ENCODE measurements at places on chromosomes 3 and 15.

DNA sequence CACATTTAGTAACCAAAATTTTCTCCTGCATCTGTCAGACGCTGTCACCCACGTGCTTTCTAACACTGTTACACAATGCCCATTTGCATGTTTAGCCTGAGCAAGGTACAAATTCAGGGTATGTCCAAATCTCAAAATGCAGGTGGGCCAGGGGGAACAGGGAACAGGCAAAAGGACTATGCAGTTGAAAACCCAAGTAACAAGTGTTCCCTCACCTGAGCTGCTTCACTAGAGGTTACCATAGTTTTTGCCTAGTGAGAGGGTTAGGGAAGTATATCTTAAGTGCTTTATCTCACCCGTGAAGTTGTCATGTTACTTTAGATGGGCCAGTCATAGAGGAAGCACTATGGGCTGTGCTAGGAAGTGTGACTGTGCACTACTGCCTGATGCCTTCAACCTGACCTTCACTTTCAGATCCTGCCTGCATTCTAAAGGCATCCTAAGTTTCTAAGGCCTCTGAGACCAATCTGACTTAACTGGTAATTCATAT lies 6.0 kb upstream of the TMEM87A start:
- no peak for DNase-seq

GRCh38 chr15:96274698-96275097 lies 55.8 kb upstream of the NR2F2 start:
- DNase-seq = no peak

DNA sequence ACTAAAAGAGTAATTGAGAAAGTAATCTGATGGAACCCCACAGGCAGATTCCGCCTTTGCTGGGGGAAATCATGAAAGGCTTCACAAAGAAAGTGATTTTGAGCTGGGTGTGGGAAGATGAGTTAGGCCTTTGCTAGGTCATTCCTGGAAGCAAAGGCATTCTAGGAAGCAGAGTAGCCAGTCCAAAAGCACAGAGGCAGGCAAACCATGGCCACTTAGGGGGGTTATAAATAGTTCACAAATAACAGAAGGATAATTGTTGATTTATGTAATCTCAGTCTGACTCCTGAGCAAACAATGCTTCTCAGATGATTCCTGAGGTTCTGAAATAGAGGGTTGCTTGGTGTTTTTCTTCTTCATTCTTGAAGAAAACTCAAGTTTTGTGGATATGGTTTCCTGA lies 576.3 kb downstream of the NTRK3 start:
- no peak for DNase-seq

GRCh38 chr3:120569222-120570057 lies 26.7 kb upstream of the NDUFB4 start:
- no peak for DNase-seq

GRCh38 chr3:157166561-157166960 lies 6.6 kb upstream of the CCNL1 start:
- no peak for DNase-seq

DNA sequence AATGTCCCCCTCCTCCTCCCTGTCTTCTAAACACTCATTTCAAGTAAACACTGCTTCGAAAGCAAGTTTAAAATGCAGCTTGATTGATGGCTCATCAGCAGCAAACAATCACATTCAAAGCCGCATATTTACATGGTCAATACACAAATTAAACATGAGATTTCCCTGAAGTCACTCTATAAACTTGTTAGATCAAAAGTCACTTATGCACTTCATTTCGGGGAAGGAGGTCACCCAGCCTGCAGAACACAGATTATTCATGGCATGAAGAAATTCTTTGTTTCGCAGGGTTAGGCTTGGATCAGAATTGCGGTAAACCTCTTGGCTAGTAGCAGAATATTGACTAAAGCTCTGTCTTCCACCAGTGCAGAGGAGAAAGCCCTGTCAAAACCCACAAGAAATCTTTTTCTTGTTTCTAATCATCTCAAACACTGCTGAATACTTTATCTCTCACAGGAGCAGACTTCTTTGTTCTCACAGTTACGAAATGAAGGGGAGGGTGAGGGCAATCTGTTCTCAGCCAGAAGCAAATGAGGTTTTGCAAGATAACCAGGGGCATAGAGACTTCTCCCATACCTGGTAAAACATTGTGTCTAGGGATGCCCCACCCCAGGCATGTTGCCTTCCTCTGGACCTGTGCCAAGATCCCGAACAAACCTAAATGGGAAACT lies 133.3 kb upstream of the CHL1 start:
- DNase-seq = no peak

DNA sequence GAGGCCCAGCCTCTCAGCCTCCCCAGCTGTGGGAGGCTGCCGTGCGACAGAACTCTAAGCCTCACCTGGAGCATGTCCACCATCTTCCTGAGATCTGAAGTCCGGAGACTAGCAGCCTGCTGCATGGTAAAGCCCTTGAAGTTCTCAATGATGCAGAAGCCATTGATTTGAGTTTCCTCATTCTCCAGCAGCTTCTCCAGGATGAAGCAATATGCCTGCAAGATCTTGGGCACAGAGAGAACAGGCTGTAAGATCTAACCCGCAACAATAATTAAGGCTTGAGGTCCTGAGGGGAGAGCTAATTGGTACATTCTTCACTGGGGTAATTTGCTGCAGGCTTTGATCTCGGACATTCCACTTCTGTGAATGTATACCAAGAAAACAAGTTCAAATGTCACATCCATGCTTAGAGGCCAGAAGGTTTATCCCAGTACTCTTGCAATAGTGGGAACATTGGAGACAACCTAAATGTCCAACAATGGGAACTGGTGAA lies 9.7 kb downstream of the RLBP1 start:
- DNase-seq = no peak

DNA sequence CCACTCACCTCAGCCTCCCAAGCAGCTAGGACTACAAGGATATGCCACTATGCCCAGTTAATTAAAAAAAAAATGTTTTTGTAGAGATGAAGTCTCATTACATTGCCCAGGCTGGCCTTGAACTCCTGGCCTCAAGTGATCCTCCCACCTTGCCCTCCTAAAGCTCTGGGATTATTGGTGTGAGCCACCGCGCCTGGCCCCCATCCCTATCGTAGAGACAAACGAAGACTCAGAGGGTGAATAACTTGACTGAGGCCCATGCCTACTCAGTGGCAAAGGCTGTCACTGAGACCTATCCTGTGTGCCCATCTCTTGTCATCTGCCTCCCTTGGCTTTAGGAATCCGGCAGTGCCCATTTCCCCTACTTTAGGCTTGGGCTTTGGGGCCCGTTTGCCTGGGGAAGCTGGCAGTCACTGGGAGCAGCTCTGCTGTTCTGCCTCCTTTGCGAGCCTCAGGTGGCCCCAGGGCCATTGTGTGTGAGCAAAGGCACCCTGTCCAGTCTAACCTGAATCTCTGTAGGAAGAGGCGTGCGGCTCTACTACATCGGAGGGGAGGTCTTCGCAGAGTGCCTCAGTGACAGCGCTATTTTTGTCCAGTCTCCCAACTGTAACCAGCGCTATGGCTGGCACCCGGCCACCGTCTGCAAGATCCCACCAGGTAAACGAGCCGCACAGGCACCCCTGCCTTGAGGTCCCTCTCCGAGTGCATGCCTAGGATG lies 70.1 kb downstream of the AAGAB start:
- no peak for DNase-seq

DNA sequence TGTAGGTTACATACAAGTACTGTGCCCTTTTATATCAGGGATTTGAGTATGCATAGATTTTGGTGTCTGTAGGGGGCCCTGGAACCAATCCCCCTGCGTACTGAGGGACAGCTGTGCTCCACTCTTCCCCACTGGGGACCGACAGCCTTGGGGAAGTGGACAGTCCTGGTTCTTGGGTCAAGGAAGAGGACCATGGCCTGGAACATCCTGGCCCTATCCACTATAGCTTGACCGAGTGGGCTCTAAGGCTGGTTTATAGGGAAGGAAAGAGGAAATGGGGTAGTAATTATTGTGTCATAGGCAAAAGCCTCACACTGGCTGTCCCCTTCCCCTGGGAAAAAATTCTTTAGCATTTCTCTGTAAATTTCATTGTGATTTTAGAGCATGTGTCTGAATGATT lies 49.5 kb downstream of the CRTC3 start:
- DNase-seq = no peak

GRCh38 chr3:40827226-40827625 lies 302.5 kb downstream of the ZNF621 start:
- DNase-seq = no peak

- no peak for DNase-seq
Measured at GRCh38 chr3:152550284-152550683, 281.6 kb downstream of the MBNL1 start.

GRCh38 chr3:159473206-159473605 lies 515.4 kb upstream of the IL12A start:
- no peak for DNase-seq

DNA sequence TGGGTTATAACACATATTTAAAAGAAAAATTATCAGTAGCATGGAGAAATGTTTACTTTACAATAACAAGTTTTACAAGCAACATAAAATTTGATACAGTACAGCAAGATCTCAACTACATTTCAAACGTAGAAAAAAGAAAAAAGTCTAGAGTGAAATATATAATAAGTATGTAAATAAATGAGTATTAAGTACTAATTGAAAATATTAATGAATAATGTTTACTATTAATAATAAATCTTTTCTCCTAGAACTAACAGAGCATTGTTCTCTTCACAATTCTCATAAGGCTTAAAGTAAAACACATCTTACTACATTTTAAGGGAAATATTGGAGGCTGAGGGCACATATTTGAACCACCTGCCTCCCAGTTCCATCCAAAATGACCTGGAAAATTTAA lies 72.1 kb downstream of the TMEM212 start:
- DNase-seq = no peak

DNA sequence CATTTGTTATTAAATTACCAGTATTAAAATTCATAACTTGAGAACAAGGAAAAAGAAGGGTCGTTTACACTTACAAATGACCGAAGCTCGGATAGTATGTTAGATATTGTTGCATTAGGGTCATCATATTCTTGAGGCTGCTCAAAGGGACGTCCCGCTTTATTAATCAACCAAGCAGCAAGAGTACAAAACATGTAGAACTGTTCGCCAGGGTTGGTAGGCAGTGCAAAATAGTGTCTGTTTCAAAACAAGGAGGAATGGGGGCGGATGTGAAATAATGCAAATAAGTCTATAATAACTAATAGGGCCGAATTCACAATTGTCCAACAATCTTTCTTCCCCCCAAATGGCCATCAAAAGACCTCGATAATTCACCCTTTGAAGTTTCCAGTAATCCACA lies 2.9 kb downstream of the IFT57 start:
- no peak for DNase-seq

DNA sequence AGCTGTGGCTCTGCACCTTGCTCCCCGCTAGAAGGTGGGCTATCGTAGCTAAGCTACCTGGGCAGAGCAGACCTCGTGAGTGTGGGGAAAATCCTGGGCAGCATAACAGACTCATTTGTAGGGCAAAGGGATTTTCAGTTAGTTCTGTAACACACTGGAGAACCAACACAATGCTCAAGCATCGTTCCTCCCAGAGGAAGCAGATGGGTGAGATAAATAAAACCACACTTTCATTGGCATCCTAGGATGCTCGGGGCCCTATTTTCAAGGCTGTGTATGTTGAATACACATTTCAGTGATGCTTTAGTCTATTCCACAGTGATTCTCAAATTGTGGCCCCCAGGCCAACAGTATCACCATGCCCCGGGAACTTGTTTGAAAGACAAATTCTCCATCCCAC lies 20.0 kb downstream of the LIPC start:
- no peak for DNase-seq

GRCh38 chr3:161576311-161576710 lies 79.7 kb downstream of the OTOL1 start:
- peak; percentile 57 for DNase-seq

GRCh38 chr3:25944329-25944728 lies 154.4 kb downstream of the OXSM start:
- DNase-seq = no peak

- no peak for DNase-seq
Measured at GRCh38 chr3:45137656-45138181, 8.5 kb downstream of the CDCP1 start.

GRCh38 chr15:74531144-74531811 lies 9.7 kb upstream of the ARID3B start:
- no peak for DNase-seq

DNA sequence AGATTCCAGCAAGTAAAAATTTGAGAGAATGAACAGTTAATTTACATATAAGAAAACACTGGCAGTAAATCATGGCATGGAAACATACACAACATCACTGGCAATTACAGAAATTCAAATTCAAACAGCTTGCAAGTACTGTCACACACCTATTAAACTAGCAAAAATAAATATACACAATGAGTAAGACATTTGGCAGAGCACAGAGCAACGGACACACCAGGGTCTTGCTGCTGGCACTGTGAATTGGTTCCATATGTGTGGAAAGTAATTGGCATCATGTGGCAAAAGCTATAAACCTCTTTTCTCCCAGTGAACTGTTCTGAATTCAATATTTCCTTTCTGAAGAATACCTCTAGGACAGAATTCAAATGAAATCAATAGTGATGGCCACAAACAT lies 78.3 kb downstream of the LRRK1 start:
- no peak for DNase-seq

GRCh38 chr3:156705761-156706616 lies 31.6 kb downstream of the TIPARP start:
- DNase-seq = no peak

DNA sequence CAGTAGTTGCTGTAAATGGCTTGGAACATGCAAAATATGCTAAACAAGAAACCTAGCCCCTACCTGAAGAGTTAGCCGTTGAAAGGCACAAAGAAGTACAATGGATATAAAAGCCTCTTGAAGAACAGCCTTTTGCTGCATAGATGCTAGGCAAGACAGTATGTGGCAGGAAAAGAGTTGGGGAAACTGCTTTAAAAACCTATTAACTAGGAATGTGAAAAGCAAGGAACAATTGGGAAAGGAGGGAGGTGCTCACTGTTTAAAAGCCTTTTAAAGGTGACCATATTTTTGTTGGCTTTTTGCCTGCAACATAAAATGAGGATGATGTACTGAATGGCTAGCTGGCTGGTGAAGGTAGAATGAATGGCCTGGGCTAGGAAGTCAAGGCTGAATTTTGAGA lies 24.5 kb upstream of the SOX2 start:
- peak; percentile 21 for DNase-seq

DNA sequence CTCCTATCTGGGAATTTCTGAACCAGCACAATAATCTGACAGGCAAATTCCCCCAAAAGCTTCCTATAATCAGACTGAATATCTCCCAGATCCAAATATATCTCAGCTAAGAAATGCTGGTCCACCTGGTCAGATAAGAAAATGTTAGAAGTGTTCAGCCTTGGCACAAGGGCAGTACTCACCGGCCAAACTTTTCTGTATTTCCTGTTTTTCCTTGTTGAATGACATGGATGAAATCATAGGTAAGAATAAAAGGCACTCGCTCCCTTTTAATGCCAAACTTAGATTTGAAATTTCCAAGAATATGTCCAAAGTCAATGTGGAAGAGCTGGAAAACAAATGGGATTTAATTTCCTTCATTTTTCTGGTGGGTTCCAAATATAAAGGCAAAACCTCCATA lies 48.9 kb downstream of the FAIM start:
- no peak for DNase-seq

Data from DMS153 (cell line).